ENCODE measurements at places on chromosomes 2 and 18.
A peak's percentile ranks its signal among the peaks of the same experiment; 100 is the strongest.

DNA sequence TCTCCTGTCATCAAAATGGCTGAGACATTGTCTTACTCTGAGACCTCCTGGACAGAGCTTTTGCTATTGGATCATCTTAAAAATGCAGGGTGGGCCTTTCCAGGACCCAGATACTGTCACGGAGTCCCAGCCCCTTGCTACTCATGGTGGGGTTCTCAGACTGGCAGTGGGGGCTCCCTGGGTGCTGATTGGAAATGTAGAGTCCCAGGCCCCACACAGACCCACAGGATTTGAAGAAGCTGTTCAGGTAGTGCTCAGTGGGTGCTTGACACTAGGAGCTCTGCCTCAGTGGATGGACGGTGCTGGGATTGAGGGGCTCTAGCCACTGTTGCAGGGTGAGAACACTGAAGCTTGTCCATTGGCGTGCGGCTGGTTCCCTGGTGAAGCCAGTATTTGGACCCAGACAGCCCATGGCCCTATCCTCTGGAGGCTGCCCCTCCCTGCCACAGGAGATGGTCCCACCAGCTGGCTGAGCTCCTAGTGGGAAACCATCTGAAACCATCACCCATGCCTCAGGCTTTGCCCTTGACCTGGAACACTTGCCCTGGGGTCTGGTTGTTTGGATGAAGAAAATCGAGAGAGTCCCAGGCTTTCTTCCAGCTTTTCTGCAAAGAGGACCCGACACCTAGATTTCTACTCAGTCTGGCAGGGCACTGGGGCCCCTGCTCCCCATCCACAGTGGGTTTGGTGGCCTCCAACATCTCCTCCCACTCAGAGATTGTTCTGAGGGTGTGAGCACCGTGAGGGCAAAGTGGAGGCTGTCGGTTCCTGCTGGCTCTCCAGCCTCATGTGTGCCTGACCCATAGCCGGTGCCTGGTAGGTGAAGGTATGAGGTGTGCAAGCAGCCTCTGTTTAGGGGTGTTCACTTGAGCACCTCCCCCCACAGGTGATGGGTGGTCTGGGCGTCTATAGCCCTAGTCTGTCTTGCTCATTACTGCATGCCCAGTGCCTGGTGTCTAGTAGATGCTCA is 30.1 kb downstream of the MROH2A start:
- DNase-seq: no peak

- no peak for DNase-seq
These were observed 448.7 kb upstream of the HNRNPA3 start for GRCh38 chr2:176763851-176764404.

DNA sequence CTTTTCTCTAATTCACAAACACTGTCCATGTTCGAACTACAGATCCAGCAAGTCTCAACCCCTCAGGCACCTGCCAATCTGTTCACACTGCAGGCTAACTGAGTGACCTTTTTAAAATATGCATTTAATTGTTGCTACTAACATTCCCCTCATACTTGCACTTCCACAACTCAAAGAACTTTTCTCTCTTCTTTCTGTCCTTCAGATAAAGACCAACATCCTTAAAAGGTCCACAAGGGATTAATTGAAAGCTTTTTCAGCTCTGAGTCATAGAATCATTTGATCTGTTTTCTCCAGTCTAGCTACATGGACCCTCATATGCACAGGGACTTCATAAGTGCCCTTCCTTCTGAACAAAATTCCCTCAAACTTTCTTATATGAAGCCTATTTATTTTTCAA is 1321.2 kb downstream of the DPP10 start:
- DNase-seq: no peak

GRCh38 chr2:106272216-106272807 is 78.2 kb upstream of the UXS1 start:
- DNase-seq: no peak

DNA sequence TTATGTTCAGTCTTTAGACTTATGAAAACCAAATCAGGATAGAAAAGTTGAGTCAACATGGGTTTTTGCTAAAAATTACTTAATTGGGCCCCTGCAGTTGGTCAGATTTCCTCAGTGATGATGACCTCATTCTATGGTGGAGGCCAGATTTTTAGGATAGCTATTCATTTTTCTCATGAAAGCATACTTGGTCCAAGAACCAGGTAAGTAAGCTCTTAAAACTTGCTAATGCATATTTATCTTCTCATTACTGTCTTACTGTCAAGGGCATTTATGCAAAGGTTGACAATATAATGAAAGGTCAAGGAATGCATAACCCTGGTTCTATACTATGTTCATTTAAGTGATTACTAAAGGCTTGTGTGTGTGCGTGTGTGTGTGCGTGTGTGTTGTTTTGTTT is 650.6 kb downstream of the SATB2 start:
- peak; percentile 4 for DNase-seq

- DNase-seq: no peak
These were observed 8.2 kb upstream of the SMAD7 start for GRCh38 chr18:48958951-48959350.

GRCh38 chr2:52335727-52336126 is 1303.8 kb upstream of the NRXN1 start:
- DNase-seq: no peak

- DNase-seq: no peak
These were observed 138.9 kb upstream of the TMEFF2 start for GRCh38 chr2:192333642-192334041.

GRCh38 chr2:52465287-52465686 is 1302.3 kb upstream of the CHAC2 start:
- DNase-seq: no peak

- DNase-seq: no peak
These were observed 80.5 kb downstream of the VRK2 start for GRCh38 chr2:58127111-58127510.

DNA sequence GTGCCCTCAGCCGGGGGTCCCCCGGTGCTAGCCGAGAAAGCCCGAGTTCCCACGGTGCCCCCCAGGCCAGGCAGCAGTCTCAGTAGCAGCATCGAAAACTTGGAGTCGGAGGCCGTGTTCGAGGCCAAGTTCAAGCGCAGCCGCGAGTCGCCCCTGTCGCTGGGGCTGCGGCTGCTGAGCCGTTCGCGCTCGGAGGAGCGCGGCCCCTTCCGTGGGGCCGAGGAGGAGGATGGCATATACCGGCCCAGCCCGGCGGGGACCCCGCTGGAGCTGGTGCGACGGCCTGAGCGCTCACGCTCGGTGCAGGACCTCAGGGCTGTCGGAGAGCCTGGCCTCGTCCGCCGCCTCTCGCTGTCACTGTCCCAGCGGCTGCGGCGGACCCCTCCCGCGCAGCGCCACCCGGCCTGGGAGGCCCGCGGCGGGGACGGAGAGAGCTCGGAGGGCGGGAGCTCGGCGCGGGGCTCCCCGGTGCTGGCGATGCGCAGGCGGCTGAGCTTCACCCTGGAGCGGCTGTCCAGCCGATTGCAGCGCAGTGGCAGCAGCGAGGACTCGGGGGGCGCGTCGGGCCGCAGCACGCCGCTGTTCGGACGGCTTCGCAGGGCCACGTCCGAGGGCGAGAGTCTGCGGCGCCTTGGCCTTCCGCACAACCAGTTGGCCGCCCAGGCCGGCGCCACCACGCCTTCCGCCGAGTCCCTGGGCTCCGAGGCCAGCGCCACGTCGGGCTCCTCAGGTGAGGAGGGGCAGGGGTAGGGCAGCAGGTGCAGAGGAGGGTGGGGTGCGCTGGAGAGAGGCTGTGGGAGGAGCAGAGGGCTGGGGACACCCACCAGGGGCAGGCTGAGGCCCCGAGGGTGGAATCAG is 14.1 kb upstream of the GMPPA start:
- no peak for DNase-seq

Data from ELR (cell line).